ENCODE measurements at places on chromosomes 3 and 15. TPM values are rescaled to one million over a fixed set of nuclear protein-coding genes. Genes with fewer than 3 reads are reported as not detected.

The P2RY1 gene
- 7.6 TPM for total RNA-seq

The CEMIP gene
- 3.9 TPM for total RNA-seq

The ST3GAL6 gene
- 29.3 TPM for total RNA-seq

GRCh38 chr3:52005571-52005986 lies 9.9 kb upstream of the RPL29 start:
- DNase-seq: peak; percentile 47

DNA sequence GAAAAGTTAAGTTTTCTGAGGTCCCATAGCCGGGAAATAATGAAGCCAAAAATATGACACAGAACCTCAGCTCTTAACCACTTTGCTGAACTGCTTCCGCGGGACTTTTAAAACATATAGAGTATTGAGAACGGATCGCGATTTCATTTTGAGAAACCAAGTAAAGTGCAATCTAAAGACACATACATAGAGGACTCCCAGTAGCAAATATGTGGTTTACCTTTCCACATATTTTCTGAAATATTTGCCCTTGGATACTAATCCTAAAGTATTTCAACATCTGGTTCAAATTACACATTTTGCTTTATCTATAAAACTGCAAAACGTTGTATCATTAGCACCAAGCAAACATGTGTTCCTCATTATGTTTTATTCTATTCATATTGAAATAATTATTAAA lies 776.5 kb downstream of the ROBO2 start:
- DNase-seq: no peak

- no peak for DNase-seq
These were observed 165.2 kb downstream of the PGPEP1L start for GRCh38 chr15:98842192-98842972.

- DNase-seq: peak; percentile 63
These were observed 260.1 kb upstream of the CTNNB1 start for GRCh38 chr3:40939030-40939740.

DNA sequence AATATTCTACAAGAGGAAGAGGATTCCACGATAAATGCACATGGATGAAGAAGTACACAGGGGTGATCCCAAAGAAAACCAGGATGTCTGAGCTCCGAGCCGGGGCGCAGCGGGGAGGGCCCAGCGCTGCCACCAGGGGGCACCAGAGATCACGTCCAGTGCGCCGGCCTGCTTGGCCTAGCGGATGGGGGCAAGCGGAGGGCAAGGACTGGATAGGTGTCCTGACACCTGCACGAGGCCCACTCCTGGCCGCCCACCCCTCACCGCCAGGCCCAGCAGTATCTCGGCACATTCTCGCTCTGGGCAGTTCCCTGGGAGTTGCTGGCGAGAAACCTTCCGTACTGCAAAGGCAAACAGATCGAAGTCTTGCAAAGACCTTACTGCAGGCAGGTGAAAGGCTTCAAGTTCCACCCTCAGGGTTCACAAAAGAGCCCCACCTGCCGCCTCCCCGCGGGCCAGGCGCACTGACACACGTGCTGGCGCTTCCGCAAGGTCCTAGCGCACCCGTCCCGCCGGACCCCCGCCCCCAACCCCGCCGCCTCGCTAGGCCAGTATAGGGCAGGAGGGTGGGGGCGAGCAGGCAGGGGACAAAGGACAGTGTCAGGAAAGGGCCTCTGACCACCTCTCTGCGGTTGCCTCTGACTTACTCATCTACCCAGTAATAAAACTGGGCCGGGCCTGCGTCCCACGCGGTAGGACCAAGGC lies 3.3 kb downstream of the ANKRD63 start:
- peak; percentile 92 for DNase-seq

DNA sequence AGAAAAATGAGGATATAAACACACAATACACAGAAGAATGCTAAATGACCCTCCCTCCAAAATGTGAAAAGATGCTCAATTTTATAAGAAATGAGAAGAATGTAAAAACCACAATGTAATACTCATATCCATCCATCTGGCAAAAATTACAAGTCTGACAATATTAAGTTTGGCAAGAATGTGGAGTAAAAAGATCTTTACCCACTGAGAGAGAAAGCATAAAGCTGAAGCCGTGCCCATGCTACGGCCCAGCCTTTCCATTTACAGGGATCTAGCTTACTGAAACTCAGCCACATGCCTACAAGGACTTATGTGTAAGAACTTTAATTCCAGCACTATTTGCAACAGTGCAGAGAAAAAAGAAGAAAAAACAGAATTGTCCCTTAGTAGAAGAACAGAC lies 42.9 kb downstream of the ATP13A3 start:
- no peak for DNase-seq

GRCh38 chr3:135218304-135218703 lies 423.2 kb downstream of the EPHB1 start:
- no peak for DNase-seq

- DNase-seq: peak; percentile 47
These were observed 7.4 kb upstream of the RIOX2 start for GRCh38 chr3:97979610-97980009.

DNA sequence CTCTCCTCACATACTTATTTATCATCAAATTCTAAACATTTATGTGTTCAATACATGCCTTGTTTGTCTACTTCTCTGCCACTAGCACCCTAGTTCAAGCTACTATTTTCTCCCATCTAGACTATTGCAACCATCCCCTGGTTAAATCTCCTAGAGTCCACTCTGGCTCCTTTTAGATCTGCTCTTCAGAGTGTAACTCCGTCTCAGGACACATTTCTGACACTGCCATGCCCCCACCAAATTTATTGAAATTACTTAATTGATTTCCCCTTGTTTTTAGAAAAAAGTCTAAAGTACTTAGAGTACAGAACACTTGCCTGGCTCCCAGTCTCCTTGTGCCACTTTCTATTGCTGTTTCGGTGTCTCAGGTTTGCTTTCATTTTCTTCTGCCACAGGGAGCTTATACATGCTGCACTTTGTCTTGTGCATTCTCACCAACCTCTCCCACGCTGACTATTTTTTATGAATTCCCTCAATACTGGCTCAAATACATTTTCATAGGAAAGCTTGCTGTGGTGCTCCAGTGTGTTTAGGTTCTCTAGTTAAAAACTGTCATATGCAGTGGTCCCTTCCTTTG lies 792.3 kb downstream of the DIPK2A start:
- no peak for DNase-seq

DNA sequence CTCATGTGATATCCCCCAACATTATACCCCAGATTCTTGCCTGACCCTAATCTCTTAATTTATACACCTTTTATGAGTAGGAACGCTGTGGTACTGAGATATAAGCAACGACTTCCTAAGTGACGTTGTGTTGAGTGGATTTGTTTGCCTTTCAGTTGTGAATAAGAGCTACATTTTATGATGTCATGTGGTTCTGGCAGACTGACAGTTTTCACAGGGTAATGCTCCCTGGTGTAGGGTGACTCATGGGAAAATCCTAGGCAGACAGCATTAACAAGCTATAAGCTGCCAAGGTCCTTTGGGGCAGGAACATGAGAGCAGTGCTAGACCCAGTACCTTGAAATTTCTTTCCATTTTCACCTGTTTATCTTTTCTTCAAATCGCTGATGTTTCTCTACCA lies 11.2 kb downstream of the C3orf52 start:
- DNase-seq: no peak

DNA sequence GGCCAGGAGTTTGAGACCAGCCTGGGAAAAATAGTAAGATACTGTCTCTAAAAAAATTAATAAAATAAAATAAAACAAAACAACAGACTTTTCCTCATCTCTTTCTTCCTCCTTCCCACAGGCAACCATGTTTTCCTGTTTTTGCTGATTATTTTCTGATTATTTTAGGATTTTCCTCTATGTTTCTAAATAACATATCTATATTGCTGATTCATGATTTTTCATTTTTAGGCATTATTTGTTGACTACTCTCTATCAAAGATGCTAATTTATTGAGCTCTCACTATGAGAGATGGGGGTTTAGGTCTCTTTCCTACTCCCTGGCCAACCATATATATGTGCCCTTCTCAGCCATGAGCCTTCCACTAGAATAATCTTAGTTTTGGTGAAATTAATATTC lies 45.4 kb downstream of the SOX14 start:
- no peak for DNase-seq

All from right cardiac atrium (tissue), 5 donors.